CD4-positive, CD25-positive, alpha-beta regulatory T cell (primary cell): ENCODE measurements at places on chromosomes 7 and 10. TPM values are rescaled to one million over a fixed set of nuclear protein-coding genes. Genes with fewer than 3 reads are reported as not detected.
A peak's percentile ranks its signal among the peaks of the same experiment; 100 is the strongest.

- no peak for DNase-seq
Observed at GRCh38 chr7:110889335-110889734, 201.6 kb upstream of the LRRN3 start.

GRCh38 chr7:91942312-91942711 is 1.6 kb downstream of the AKAP9 start:
- no peak for DNase-seq

GRCh38 chr7:92699560-92699959 is 109.4 kb upstream of the FAM133B start:
- DNase-seq: no peak

DNA sequence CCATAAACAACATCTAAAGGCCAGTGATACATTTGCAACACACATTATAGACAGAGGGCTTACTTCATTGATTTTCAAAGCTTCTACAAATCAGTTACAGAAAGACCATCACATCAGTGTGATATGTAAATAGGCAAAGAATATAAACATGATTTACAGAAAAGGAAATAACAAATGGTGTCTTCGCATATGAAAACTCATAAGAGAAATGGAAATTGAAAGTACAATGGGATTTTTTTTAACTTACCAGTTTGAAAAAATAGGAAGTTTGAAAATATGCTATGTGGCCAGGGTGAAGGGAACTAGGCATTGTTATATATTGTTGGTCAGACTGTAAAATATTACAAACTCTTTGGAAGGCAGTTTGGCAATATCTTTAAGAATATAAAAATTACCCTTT is 27.3 kb downstream of the SEC23IP start:
- no peak for DNase-seq

DNA sequence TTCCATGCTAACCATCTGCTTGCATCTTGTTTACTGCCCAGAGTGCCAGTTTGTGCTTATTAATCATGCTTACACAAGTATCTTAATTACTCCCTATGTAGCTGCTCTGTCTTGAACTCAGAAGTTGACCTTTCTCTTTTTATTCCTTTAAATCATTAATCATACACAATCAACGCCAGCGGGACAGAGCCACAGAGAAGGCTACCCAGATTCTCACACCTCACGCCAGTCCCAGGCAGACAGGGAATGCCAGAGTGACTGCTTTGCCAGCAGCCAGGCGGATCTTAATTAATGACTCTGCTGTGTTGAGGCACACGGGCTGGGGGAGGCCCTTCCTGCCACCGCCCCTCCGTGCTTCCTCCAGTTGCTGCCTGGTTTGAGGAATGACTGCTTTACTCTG is 229.4 kb downstream of the LRMDA start:
- no peak for DNase-seq

SLIT1 gene
- total RNA-seq: 0.32 TPM

DNA sequence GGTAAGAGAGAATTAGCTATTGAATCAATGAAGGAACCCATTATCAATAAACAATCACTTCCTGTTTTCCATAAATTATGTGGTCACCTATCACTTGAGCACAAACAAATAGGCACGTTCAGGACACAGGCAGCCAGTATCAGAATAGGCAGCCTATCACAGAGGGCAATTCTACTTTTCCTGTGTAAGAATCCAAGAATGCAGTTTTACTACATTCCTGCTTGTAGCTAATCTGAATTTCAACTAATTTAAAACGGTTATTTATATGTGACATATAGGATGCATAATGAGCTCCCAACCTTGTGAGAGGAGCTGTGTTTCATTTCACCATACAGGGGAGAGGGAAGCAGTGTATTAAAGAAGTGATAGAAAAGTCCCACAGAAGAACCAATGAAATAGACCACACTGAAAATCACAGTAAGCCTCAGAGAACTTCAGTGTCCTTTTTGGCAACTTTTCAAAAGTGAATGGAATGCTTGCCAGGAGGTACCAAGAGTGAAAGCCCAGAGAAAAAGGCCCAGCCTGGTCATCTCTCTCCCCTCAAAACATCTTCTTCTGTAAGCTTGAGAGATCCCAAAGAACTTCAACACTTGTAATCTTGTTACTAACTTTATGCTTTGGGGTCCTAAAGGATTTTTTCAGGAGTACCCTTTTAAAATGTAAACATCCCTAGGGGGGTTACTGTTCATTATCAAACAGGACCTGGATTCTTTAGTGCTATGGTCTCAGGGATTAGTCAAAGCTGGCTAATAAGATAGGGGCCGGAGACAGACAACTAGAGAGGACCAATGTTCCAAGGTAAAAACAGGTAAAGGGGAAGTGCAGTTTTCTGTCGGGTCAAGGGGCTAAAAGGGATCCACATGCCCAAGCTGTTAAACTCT is 1.3 kb downstream of the IMMP2L start:
- peak; percentile 2 for DNase-seq

DNA sequence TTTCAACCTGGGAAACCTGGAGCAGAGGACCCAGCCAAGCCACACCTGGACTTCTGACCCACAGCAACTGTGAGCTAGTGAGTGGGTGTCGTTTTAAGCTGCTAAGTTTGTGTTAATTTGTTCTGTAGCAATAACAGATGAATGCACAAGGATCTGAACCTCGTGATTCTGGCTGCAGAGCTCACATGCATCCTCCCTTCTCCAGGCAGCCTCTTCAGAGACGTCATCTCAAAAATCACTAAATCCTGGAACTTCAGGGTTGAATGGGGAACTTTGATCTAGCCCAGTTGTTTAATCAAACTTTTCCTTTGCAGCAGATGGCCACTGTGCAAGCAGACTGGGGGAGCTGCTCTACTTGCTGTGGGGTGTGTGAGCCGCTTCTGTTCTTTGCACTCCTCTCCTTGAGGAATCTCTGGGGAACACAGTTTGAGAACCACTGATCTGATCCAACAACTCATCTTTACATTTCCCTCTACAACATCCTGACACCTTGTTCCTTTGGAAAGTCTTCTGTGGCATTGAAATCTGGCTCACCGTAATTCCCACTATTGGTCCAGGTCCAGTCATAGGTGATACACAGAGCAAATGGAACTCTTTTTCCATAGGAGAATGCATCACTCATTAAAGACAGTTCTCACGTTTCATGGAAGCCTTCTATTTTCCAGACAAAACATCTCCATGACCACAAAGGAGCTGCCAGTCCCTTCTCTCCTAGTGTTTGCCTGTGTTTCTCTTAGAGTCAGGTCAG is 90.3 kb downstream of the CHN2 start:
- DNase-seq: no peak

- no peak for DNase-seq
Observed at GRCh38 chr10:95556994-95557767, 4.0 kb downstream of the SORBS1 start.

DNA sequence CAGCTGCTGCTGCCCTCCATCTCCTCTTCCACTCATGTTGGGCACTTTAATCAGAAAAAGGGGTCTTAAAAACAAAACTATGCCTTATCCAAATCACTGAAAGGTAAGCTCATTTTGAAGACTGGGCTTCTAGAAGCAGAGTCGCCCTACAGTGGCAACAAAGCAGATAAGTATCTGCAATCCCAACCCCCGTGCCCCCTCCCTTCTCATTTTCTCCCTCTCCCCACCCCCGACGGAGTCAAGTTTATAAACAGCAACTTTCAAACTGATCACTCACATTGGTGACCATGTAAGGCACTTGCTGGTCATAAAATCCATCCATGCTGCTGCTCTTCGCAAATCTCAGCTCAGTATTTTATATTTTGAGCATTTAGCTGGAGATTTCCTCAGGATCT is 738 bp downstream of the ETV1 start:
- no peak for DNase-seq

FAM24B gene
- 17.2 TPM for total RNA-seq

GRCh38 chr7:18420748-18421147 is 74.8 kb upstream of the HDAC9 start:
- no peak for DNase-seq

TMEM229A gene
- total RNA-seq: not detected

IGFBP3 gene
- 0.99 TPM for total RNA-seq

CHAT gene
- total RNA-seq: not detected

DNA sequence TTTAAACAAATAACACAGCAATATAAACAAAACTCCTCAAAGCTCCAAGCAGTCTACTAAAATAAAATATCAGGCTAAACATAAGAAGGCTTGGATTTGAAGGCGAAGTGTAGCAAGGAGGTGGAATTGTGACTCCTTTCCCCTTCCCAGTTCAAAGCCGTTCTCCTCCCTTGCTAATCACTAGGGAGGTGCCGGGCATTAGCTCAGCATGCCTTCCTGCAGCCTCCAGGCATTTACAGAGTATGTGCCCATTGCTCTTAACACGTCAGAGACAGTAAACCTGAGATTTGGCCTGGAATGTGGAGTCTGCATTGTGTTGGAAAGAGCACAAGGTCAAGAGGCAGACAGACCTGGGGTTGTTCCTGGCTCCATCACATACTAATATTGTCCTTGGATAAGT is 15.6 kb downstream of the CNNM1 start:
- DNase-seq: no peak

GPR26 gene
- total RNA-seq: not detected

ZNF655 gene
- total RNA-seq: 148 TPM

- DNase-seq: no peak
Observed at GRCh38 chr7:105819559-105819958, 56.8 kb downstream of the ATXN7L1 start.

DNA sequence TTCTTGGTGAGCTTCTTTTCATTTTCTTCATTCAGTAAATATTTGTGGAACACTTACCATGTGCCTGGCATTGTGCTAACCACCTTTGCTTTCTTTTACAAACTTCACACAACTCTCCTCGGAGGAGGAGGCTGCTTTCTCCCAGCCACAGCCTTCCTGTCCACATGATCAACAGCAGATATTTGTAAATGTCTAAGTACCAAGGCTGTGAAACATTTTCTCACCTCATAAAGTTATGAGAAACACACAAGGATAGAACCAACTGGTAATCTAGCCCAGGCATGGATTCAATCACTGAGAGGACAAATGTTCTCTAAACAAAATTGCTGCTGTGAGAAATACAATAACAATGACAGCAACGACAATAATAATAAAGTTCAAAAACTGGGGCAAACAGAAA is 3.9 kb downstream of the CTTNBP2 start:
- DNase-seq: no peak

RP9 gene
- total RNA-seq: 14.3 TPM

DNA sequence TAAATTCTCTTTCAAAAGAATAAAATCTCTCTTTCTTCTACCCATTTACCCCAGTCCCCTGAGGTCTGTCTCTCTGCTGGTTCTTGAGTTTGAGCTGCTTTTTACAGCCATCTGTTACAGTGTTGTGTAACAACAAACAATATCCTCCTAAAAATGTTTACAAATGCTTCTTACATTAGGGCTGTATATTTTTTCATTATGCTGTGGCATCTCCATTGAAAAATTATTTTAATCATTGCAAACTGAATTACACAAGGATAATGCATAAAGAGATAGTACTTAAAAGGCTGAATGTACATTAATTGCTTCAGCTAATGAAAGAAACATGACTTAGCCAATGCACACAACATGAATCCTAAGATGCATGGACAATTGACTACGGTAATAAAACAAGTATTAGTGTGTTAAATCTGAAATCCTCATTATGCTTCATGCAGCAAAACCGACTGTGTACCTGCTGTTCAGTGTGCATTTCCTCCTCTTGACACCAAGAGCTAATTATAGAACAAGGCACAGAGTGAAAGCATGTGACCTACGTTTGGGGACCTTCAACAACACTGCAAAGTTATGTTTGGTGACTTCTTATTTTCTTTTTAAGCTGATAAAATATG is 181.7 kb upstream of the RHOBTB1 start:
- no peak for DNase-seq

BICC1 gene
- 0.20 TPM for total RNA-seq

GRCh38 chr7:116211913-116212596 is 1.7 kb downstream of the TES start:
- no peak for DNase-seq

DNA sequence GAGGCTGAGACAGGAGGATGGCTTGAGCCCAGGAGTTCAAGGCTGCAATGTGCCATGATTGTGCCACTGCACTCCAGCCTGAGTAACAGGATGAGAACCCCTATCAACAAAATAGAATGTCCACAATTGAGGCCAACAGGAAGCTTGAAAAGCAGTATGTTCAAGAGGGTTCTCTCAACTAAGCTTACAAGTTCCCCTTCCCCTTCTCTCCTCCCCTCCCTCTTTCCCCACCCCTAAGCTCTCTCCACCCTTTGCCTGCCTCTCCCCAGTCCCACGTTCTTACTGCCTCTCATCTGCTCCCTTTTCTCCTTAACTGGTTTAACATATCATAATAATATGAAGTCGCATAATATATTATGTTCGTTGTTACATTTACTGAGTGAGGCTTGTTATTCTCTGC is 35.4 kb downstream of the KIAA1549 start:
- DNase-seq: no peak

- no peak for DNase-seq
Observed at GRCh38 chr7:10804770-10805169, 168.9 kb upstream of the PHF14 start.

SPDYE18 gene
- 2.7 TPM for total RNA-seq

- DNase-seq: no peak
Observed at GRCh38 chr10:99809931-99810615, 27.6 kb downstream of the ABCC2 start.

OR2A1 gene
- total RNA-seq: not detected

- DNase-seq: no peak
Observed at GRCh38 chr7:80286611-80287010, 152.0 kb downstream of the GNAI1 start.

GRCh38 chr10:102316421-102316820 is 71.1 kb downstream of the GBF1 start:
- no peak for DNase-seq

EBF3 gene
- total RNA-seq: not detected

- DNase-seq: no peak
Observed at GRCh38 chr7:29765490-29765889, 40.8 kb upstream of the WIPF3 start.

GRCh38 chr7:68440866-68441265 is 1157.4 kb upstream of the AUTS2 start:
- no peak for DNase-seq

GRCh38 chr10:3172081-3172445 is 519 bp downstream of the PITRM1 start:
- no peak for DNase-seq

- no peak for DNase-seq
Observed at GRCh38 chr10:23516530-23516929, 77.7 kb downstream of the OTUD1 start.

- DNase-seq: no peak
Observed at GRCh38 chr10:32060347-32060746, 4.1 kb upstream of the KIF5B start.
